Kidney (tissue), 22 donors: ENCODE measurements at places on chromosomes 3 and 15. TPM values are rescaled to one million over a fixed set of nuclear protein-coding genes. Genes with fewer than 3 reads are reported as not detected.

DNA sequence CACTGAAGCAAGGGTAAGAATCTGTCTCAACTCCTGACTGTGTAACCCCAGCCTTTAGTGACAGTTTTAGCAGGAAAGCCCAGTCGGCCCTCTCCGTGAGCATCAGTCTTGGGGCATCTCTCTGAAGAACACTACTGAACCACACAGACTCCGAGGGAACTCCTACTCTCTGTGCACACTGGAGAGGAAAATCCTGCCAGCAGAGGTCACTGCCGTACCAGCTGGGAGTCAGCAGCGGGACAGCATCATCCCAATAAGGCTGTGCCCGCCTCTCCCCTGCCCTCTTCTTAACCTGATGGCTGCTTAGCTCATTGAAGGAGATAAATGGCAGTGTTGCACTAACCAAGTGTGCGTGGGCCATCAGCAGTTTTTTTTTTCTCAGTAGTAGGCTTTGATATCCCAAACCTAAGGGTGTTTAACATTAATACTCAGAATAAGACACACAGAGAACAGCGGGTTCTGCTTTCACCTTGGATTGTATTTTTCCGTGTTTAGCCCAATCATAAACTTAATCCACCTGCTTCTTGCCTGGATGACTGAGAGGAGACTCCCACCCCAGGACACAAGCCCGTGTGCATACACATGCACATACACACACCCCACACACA is 26.6 kb upstream of the RASA2 start:
- DNase-seq, result peak; percentile 86

SEMA6D gene
- polyA plus RNA-seq, result 12.9 TPM

DNA sequence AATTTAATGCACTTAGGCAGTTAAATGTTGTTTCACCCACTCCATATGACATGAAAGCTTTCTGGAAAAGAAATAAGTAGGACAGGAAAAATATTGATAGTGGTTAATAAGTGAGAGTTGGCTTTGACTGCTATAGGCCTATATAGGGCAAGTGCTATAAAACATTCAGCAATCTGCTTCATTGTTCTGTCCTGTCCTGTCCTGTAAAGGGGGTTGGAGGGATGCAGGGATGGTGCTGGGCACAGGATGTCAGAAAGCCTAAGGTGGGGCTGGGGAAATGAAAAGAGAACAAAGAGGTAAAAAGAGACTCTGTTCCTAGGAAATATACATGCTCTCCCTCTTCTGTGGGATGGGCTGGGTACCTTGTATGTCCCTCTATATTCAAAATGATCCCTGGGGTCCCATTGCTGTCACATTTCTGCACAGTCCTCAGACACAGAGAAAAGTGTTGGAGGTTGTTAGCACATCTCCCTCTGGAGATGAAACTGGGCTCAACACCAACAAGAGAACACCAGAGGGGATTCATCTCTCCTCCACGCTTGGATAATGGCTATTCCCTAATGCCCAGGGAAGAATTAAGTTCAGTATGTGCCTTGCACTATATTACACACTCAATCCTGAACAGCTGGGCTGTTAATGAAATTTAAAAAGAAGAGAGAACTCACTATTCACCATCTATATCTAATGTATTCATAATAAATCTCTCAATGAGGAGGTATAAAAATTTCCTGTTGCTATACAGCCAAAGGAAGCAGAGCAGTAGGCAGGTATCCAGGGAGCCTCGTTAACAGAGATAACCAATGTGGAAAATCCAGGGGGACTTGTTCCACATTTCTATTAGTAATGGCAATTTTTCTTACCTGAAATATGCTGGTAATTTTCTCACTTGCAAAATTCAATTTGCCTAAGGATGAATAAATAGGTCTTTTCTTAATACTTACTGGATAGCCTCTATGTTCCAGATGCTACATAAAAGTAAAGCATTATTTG is 108.1 kb upstream of the ZBED2 start:
- DNase-seq, result no peak

DNA sequence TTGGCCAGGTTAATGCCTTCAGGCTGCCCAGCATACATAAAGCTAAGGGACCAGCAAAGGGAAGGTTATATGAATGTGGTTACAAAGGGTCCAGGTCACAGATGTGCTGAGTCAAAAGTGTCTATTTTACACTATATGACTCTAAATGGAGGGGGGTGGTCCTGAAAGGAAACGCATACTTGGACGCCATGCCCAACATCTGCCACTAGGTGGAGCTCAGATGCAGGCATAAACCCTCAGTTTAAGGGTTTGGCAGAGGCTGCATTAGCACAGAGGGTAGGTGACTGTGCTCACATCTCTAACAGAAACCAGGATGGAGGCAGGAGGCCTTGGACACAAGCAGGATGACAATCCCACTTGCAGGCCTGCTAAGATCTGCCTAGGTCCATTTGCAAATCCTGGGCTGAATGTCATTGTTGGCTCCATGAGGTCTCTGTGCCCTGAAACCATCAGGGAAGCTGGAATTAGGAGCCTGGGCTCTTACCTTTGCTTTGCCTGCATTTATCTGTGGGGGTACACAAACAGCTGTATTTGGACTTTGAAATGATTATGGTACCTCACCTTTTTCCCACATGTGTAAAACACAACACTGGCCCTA is 55.8 kb downstream of the ZNF621 start:
- DNase-seq, result peak; percentile 78

GRCh38 chr15:67762610-67763368 is 62.5 kb upstream of the SKOR1 start:
- DNase-seq, result peak; percentile 35

GRCh38 chr3:140756240-140757016 is 78.6 kb downstream of the TRIM42 start:
- DNase-seq, result no peak

DNA sequence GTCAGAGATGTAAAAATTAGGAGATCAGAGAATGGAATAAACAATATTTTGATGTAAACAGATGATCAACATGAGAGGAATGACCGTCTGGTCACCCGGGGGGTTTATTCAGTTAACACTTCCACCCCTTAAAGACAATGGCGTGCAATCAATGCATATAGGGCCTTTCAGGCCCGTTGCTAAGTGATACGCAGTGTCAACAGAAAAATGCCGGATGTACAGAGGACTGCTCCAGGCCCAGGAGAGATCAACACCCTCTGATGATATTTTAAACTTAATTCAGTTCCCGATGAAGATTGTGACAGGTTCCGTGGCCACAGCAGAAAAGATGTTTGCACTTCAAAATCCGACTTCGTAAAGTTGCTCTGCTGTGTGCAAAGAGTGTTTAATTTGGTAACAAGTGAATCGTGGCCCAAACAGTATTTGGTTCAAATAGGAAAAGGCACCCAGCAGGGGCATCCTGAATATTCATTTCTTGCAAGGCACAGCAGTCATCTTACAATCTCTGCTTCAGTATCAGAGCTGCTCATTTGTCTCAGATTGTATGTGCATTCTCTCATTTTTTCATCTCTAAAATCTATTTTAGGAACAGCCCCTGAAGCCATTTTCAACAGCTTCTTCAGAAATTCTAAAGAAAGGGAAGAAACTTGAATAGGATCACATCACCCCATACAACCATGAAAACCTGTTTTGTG is 72.6 kb downstream of the FOXB1 start:
- no peak for DNase-seq

DNA sequence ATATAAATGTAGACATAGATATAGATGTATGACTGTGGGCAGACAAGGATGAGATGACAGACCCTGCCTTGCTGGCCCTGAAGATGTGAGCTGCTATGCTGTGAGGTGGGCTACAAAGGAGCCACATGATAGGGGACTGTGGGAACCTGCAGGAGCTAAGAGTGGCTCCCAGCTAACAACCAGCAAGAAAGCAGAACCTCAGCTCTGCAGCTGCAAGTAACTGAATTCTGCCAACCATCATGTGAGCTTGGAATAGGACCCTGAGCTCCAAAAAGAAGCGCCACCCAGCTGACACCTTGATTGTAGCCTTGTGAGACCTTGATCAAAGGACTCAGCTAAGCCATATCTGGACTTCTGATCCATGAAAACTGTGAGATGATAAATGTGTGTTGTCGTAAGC is 123.3 kb upstream of the GRM7 start:
- no peak for DNase-seq

CLSTN2 gene
- polyA plus RNA-seq, result 2.0 TPM

- no peak for DNase-seq
These were observed 46.8 kb upstream of the CRTC3 start for GRCh38 chr15:90483012-90483307.

DNA sequence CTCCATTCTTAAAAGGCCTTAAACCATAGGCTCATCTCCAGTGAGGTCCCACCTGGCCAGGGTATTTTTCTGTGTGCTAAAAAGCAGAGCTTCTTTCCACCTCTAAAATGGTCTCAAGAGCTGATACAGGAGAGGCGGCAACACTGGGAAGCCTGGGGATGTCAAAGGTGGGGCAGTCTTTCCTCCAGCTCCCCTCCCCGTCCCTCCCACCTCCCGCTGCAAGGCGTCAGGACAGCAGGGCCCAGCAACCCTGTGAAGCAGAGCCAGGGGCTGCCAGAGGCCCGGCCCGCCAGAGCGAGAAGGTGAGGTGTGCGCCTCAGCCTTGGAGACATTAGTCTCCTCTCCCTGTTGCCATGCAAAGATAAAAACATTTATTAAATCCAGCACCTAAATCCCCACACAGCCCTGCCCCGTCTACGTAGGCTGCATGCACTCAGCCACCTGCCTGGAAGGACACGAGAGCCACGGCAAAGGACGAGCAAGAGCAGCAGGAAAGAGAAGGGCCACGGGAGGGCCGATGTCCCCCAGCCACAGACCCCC is 75.6 kb downstream of the FAM174B start:
- peak; percentile 39 for DNase-seq

CLDND1 gene
- 35.8 TPM for polyA plus RNA-seq

DNA sequence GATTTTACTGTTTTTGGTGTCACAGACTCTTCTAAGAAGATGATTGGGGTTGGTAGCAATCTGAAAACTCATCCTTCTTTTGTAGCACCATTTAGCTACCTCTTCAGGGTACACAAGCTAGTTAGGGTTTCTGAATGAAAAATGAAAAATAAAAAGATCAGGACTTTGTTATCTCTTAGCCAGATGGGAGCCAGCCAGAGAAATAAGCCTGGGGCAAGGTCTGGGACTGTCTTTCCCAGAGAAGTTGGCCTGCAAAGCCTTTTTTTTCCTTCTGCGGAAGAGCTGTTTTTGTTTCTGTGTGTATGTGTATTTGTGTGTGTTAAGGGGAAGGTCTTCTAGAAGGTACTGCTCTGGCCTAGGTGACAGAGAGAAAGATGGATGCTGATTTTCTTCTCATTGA is 150.7 kb upstream of the AGTR1 start:
- no peak for DNase-seq

CDCP1 gene
- polyA plus RNA-seq, result 3.7 TPM

DNA sequence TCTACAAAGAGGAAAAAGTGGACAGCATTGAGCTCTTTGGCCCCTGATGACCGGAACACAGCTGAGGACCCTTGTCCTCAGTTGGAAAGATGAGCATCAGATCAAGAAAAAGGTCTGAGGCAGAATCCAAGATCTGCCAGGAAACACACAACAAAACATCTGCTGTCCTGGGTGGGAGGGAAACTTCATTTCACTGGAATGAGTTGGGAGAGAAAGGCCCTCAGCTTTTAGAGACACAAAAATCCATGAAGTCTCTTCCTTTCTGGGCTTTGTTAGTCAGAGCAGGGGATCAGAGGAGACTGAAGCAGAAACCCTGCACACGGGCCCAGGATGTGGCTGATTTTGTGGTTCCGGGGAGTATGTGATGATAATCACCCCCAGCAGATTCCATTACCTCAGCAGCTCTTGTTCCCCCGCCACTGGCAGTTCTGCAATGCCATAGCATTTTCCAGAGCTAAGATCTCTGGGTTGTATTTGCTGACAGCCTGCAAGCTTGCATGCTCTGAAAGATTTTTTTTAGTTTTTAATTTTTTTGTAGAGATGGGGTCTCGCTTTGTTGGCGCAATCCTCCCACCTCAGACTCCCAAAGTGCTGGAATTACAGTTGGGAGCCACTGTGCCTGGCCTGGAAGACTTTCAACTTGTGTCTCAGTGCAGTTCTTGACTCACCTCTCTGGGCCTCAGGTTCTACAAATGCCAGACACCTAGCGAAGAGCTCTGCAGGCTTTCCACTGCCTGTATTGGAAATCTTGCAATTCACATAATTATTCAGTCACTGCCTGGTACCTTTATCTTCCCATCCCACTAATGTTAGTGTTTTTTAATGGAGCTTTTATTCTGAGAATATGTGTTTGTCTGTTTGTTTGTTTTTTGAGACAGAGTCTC is 5.8 kb upstream of the TATDN2 start:
- no peak for DNase-seq

OSTN gene
- polyA plus RNA-seq, result not detected

FBXO40 gene
- polyA plus RNA-seq, result not detected

GRCh38 chr3:31399271-31399670 is 133.5 kb upstream of the STT3B start:
- no peak for DNase-seq

- DNase-seq, result no peak
These were observed 694.5 kb upstream of the BCHE start for GRCh38 chr3:166531730-166532129.

CADPS gene
- polyA plus RNA-seq, result not detected

PROS1 gene
- 30.0 TPM for polyA plus RNA-seq

- no peak for DNase-seq
These were observed 1.7 kb downstream of the PLA2G4D start for GRCh38 chr15:42092398-42093318.

DNA sequence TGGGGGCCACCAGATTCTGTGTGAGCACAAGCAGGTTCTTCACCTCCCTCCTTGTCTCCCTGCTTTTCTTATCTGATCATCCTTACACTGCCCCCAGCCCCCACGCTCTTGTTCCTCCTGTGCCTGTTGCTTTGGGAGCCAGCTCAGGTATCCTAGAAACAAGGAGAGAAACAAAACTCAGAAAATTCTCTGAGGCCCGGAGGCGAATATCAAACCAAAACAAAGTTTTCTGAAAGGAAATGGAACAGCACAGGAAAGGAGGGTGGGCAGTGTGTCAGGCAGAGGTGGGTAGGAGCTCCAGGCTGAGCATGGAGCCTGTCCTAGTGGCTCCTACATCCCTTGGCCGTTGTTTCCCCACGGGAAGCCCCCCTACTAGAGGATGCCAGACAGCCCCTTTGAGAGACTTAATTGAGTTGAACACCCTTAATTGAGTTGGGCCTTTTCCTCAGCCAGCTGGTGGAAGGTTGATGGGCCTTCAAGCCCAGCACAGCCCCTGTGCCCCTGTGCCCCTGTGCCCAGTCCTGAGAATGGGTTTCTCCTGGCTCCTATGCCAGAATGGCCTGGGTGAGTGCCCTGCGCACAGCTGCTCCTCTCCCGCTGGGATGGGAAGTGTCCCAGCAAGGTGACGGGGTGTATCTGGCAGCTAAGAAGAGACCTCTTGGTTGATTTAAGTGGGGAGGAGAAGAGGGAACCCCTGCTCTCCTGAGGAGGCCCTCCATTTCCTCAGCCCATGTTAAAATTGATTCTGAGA is 22.8 kb upstream of the JMJD7 start:
- peak; percentile 53 for DNase-seq
